Stimulated activated CD4-positive, alpha-beta T cell treated with anti-CD3 and anti-CD28 coated beads, Interleukin-1b, Interleukin-23, amount 100 ng/mL, for 1 hour (primary cell): ENCODE measurements at places on chromosomes 6 and 20.

DNA sequence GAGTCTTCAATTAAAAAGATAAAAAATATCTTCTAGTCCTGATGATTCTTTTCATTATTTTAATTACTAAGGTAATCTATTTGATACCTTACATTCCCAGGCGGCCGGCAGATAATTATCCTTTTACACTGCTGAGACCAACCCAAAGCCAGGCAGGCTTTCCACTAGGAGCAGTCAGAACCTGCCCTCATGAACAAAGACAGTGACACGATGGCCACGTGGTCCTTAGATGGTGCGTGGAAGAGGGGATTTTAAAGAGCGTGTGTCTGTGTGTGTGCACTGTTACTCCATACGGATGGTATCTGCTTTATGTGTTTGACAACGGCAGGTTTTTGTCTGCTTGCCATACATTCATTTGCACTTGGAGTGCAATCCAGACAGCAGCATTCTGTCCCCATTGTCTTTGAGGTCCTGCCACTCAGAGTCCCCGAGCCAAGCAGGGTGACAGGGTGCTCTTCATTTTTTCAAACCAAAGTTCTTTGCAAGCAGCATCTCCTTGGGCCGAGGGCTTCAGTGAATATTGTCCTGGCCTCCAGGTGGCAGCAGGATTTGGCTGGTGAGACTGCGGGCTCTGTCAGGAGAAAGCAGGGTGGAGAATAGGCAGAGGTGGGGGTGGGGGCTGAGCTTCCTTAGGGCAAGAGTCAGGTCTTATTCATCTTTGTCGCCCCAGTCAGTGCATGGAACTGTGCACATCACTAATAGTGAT is 260.5 kb downstream of the NRN1 start:
- no peak for DNase-seq

- DNase-seq, result no peak
Observed at GRCh38 chr6:1850840-1851157, 241.1 kb downstream of the FOXC1 start.

GRCh38 chr6:168578036-168578435 is 137.1 kb downstream of the SMOC2 start:
- no peak for DNase-seq

- no peak for DNase-seq
Observed at GRCh38 chr6:146598772-146599405, at the start of gene ADGB. Gene ADGB, plus strand, starts transcription at chr6:146598972. Its CDS starts 69 bp downstream, at chr6:146599041.

DNA sequence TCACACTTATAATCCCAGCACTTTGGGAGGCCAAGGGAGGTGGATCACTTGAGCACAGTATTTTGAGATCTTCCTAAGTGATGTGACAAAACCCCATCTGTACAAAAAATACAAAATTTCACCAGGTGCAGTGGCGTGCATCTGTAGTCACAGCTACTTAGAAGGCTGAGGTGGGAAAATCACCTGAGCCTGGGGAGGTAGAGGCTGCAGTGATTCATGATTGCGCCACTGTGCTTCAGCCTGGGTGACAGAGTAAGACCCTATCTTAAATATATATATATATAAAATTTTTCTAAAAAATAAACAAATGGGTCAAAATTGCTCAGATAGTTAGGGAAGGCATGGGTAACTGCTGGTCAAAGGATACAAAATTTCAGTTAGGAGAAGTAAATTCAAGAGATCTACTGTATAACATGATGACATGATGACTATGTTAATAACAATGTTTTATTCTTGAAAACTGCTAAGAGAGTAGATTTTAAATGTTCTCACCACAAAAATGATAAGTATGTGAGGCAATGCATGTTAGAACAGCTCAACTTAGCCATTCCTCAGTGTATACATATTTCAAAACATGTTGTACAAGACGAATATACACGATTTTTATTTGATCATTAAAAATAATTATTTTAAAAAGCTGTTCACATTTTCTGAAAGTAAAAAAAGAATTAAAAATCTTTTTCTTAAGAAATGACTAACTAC is 24.4 kb downstream of the TBC1D32 start:
- no peak for DNase-seq

DNA sequence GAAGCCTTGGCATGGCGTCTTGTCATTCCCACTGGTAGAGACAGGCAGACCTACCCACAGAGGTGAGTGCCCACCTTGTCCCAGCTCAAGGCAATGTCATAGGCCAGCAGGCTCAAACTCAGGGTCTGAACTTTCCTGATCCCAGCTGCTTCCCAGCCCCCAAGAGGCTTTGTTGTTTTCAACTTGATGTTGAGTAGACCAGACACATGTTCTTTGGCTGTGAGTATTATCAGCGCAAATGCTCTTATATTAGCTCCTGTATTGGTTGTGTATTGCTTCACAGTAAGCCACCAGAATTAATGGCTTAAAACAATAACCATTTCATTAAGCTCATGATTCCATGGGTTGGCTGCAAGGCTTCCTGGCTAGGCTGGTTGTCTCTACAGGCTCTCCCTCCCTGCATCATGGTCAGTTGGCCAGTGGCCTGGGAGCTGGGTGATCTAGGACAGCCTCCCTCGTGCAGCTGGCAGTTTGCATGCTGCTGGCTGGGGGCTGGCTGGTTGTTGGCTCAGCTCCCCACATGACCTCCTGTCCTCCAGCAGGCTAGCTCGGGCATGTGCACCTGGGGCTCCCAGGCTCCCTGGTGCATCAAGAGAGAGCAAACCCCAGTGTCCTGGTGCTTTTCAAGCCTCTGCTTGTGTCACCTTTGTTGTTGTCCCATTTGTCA is 21.6 kb downstream of the TOX2 start:
- no peak for DNase-seq

DNA sequence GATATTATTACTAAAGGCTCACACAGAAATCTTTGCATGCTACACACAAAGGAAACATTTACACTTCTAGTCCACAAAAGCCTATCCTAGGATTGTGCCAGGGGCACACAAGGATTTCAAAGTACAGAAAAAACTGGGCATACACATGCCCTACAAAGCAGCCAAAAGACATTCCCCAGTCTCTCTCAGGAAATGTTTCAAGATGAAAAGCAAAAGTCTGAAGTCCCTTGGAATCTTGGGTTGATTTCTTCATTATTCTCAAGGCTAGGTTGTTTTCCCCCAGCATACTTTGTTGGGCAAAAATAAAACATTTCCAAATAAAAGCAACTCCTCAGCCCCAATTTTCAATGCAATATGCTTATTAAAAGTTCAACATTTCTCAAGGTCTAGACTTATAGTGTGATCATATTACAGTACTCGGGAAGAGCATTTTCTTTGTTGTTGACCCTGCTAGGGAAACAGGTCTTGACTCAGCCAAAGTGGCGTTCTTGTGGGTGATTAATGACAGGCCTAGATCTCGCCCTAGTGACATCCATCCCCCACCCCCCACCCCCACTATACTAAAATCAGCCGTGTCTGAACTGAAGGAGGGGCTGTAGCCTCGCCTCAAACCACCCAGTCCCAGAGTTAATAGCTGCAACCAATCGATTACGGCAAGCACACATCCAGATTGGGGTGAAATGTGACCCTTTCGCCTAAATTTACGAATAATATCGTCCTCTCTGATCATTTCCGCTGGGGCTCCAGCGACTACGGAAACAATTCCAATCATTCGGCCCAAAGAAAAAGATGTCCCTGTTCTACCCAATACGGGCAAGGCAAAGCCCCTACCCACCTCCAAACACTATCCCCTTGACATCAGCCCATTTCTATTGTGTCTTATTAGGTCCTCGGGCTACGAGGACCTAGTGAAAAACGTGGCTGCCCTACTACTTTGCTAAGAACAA is 1.4 kb downstream of the AKIRIN2 start:
- DNase-seq, result no peak

DNA sequence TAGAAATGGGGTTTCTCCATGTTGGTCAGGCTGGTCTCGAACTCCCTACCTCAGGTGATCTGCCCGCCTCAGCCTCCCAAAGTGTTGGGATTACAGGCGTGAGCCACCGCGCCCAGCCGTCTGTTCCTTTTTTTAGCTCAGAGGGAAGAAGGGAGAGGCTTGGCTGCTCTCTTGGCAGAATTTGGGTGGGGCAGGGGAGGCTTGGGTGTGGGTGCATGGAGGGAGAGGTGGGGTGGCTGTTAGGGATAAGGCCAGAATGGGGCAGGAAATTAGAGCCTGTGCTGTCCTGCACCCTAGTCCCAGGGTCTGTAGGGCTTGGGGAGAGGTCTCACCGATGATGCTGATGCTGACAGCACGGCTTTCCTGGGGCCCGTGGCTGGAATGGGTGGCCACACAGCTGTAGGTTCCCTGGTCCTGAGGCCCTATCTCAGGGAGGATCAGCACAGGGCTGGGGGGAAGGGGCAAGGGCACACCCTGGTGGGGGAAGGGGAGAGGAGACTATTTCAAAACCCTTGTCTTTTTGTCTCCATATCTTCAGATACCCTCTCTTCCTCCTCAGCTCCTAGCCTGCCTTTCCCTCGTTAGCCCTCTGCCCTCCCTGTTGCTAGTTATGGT is 2.0 kb downstream of the AGER start:
- no peak for DNase-seq

GRCh38 chr6:53765270-53765669 is 29.5 kb upstream of the LRRC1 start:
- DNase-seq, result no peak

DNA sequence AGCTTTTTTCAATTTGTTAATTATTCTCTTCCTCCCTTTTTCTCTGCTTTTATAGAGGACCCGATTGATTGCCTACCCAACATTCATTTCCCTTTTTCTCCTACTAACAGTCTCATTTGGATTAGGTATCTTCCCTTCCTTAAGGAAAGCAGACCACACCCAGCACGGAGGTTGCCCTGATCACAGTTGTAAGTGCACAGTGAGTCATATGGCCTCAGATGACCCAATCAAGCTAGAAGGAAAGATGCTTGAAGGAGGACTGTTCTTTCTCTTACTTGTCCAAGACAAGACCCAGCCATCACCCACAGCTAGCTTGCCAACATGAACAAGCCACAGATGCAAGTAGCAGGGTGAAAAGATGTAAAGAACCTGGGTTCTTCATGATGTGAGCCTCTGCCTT is 518.6 kb downstream of the PKHD1 start:
- no peak for DNase-seq

- DNase-seq, result no peak
Observed at GRCh38 chr6:76435174-76435573, 362.7 kb upstream of the IMPG1 start.

DNA sequence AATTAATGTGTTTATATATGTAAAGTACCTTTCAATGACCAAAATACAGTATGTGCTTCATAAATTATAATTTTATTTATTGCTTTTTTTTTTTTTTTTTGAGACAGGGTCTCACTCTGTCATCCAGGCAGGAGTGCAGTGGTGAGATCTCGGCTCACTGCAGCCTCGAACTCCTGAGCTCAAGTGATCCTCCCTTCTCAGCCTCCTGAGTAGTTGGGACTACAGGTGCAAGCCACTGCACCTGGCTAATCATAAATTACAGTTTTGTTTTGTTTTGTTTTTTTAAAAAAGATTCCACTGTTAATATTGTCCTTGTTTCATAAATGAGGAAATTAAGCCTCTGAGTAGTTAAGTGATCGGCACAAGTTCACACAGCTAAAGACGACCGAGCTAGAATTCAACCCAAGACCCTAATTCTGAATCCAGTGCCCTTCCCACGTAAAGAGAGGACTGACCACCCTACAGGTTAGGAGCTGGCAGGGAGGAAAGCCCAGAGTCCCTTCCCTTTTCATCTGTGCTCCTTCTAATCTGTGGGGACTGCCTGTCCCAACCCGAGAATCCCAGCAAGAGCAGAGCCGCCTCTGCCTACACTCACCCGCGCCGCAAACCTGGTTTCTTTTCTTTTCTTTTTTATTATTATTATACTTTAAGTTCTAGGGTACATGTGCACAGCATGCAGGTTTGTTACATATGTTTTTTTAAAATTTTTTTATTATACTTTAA is 8.5 kb upstream of the GDF5 start:
- DNase-seq, result no peak

DNA sequence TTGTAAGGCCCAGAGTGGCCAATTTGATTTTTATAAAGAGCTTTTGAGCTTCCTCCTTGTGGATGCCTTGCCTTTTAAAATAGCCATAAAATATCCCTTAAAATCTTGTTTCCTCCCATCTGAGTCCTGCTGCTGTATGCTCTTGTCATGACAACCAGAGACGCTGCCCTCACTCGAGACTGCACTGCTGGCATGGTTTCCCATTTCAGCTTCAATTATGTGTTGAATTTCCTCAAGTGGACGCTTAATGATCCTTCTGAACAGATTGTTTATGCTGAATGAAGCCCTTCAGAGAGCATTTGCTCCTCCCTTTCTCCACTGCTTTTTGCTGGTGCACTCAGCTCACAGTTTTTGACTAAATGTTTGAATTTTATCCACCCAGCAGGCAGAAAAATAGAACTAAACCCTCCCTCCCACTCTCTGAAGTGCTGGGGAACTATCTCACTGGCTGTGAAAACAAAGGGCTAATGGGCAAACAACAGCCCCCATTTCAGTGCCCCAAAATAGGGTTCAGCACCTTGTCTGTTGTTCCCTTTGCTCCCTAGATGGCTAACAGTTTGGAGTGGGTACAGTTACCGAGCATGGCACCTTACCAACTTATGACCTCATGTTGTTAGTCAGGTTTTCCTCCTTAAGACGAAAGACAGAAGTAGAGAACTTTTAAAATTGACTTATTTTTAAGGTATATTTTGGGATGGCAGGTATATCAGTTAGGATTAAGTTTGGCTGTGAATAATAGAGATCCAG is 45.5 kb upstream of the RNF8 start:
- DNase-seq, result no peak

- no peak for DNase-seq
Observed at GRCh38 chr20:48627737-48628128, 200.1 kb downstream of the PREX1 start.

GRCh38 chr6:35094183-35094582 is 47.0 kb downstream of the TCP11 start:
- DNase-seq, result no peak

- DNase-seq, result no peak
Observed at GRCh38 chr20:43755390-43755789, 28.6 kb upstream of the GTSF1L start.

DNA sequence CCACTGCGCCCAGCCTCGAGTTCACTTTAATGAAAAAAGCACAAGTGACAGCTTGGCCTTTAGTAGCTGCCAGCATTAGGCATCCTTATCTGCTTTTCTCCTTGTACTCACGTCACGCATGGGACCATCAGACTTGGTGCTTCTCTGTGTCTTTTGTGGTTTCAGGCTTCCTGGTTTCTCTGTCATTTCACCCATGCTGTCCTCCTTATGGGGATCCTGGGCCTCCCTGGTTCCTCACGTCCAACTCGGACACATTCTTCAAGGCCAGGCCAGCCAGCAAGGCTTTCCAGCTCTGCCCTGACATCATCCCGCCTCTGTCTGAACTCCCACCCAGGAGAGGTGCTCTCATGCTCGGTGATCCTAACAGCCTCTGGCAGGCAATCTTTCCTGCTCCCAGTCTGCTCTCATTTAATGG is 83.2 kb downstream of the TIAM2 start:
- DNase-seq, result no peak

- no peak for DNase-seq
Observed at GRCh38 chr20:46206992-46207549, 89.0 kb downstream of the CD40 start.

DNA sequence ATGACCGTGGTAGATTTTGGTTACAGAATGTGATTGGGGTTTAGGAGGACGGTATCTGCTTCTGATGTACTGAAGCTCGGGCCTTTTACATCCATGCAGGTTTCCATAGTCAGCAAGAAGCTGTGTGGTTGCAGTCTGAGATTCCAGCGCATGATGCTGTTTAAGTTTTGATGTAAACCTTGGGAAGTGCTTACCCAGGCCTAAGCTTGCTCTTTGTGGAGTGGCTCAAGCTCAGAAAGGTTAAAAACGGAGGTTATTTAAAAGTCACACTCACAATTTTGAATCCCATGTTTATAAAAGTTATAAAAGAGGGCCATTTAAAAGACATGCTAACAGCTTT is 121.4 kb downstream of the TIAM2 start:
- DNase-seq, result no peak

GRCh38 chr6:44051515-44051914 is 75.7 kb downstream of the MRPL14 start:
- no peak for DNase-seq

- no peak for DNase-seq
Observed at GRCh38 chr20:25372584-25373336, 17.9 kb downstream of the ABHD12 start.
